ENCODE measurements at places on chromosomes 3 and 15.

DNA sequence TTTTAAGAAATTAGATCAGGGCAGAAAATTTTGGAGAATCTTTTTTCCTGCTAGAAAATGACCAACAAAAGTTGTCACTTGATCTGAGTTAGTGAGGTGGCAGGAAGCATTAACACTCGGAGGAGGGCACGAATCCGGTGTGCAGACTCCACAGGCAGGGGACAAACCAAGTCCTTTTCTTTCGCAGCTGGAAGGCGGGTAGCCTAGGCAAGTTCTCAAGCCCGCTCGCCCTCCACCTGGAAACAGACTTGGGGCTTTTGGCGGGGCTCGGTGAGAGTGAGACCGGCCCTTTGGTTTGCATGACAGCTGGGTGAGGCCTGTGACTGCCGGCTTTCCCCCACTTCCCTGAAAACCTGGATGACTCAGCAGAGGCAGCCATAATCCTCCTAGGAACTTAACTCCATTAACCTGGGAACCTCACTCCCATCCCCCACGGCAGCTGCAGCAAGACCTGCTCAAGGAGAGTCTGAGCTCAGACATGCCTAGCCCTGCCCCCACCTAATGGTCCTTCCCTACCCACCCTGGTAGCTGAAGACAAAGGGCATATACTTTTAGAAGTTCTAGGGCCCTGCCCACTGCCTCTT, 134.8 kb downstream of the MFSD1 start:
- no peak overlapping the region for H3K4me3 ChIP-seq
- peaks cover 3% of the 10 kb centered on the region for H3K27me3 ChIP-seq
- H3K4me1 ChIP-seq = peaks cover 11% of the 10 kb centered on the region
- DNase-seq = no peak
- no peak overlapping the region for H3K27ac ChIP-seq

DNA sequence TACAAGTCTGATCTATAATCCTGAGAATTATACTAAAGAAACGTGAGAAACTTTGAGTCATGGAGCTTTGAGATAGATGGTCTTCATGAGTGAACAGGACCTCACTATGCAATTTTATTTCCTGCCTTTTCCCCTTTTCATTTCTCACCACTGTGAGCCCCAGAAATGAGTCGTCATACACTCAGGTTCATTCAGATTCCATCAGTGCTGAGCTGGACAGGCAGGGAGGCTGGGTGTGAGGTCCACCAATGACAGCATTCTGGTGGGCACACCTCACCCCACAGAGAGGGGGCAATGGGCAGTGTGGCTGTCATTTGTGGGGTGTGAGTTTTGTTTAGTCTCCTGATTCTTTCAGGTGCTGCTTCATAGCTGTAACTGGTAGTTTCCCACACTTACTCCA, 16.9 kb downstream of the TIGIT start:
- H3K36me3 ChIP-seq = no peaks in the 10 kb centered on the region
- H3K4me1 ChIP-seq = no peaks in the 10 kb centered on the region
- no peak for DNase-seq
- no peak overlapping the region for H3K27ac ChIP-seq
- no peaks in the 10 kb centered on the region for H3K27me3 ChIP-seq
- no peak overlapping the region for H3K4me3 ChIP-seq

DNA sequence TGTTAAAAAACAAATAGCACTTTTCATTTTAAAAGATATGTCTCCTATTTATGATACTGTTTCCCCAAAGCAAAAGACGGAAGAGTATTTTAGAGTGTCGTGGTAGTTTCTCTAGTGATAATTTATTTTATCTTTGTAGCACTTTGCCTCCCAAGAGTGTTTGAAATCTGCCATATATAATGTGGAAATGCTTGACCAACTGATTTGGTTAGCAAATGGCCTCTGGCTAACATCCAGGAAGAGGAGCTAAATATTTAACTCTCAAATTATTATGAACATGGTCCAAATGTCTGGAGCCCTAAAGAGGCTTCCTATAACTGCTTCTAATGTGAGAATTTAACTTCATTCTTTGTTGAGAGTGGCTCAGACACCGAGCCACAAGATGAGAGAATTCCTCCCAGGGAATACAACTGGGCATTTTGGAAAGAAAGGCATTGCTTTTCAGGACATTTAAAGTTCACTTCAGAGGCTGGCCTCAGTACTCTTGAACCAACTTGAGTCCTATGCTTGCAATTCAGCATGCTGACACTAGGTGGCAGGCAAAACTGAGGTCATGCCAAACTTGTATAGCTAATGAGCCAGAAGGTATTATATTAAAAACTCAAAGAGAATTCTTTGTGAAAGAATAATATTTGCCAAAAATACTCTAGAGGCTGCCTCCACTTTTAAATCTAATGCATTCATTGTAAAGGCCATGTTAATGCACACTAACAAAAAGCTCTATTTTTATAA, 104.5 kb downstream of the RARB start:
- peaks cover 4% of the 10 kb centered on the region for H3K27me3 ChIP-seq
- H3K4me3 ChIP-seq = no peak overlapping the region
- peak; percentile 12 for DNase-seq
- H3K27ac ChIP-seq = no peak overlapping the region
- H3K36me3 ChIP-seq = peaks cover 36% of the 10 kb centered on the region

GRCh38 chr3:119695480-119695879, 7.3 kb upstream of the CFAP91 start:
- H3K36me3 ChIP-seq = no peaks in the 10 kb centered on the region
- no peaks in the 10 kb centered on the region for H3K4me1 ChIP-seq
- DNase-seq = no peak
- H3K4me3 ChIP-seq = no peak overlapping the region
- peaks cover 17% of the 10 kb centered on the region for H3K27me3 ChIP-seq

DNA sequence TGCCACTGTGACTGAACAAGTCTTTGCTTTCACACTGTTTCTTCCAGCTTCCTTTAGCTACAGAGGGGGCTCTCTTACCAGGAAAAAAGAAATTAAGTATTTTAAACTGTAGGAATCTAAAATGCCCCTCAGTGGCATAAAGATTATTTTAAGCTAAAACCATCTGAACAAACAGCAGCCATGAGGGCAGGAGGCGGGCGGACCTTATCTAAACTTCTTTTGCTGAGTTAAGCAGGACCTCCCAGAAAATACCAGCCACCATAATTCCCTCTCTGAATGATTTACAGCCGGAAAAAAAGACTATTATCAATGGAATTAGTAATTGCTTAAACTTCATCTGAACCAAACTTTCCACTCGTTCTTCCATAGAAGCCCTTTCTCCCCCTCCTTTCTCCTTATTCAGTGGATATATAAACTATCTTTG, 5.2 kb upstream of the TOPAZ1 start:
- no peak for DNase-seq
- no peaks in the 10 kb centered on the region for H3K36me3 ChIP-seq
- peaks cover 9% of the 10 kb centered on the region for H3K27me3 ChIP-seq
- peaks cover 19% of the 10 kb centered on the region for H3K4me1 ChIP-seq
- no peak overlapping the region for H3K4me3 ChIP-seq
- no peak overlapping the region for H3K27ac ChIP-seq
